ENCODE measurements at places on chromosomes 3 and 15.

DNA sequence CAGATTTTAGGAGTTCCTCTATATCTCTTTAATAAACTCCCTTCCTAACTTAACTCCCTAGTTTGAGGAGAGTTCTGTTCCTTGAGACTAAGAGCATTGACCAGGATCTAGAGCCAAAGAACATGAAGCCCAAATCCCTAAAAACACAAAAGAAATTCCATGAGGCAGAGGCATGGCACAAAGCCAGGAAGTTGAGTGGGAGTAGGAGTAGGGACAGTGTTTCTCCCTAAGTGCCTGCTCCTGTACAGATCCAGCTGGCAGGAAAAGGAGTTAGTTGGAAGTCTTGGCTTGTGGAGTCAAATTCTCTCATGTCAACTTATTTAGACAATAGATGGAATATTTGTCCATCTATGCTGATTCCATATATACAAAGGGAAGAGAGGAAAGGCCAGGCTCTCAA lies 11.4 kb downstream of the ACTC1 start:
- no peak for DNase-seq

GRCh38 chr3:64291345-64291744 lies 66.1 kb upstream of the PRICKLE2 start:
- DNase-seq: no peak

GRCh38 chr3:126394179-126394976 lies at the start of gene CFAP100:
Gene CFAP100 (plus strand): TSS chr3:126394909. CDS start chr3:126396001, 1,092 bp downstream.
- no peak for DNase-seq

- DNase-seq: peak; percentile 57
Observed at GRCh38 chr3:9778143-9779074, 8.7 kb upstream of the CAMK1 start.
